ENCODE measurements at places on chromosomes 6 and 20. TPM values are rescaled to one million over a fixed set of nuclear protein-coding genes. Genes with fewer than 3 reads are reported as not detected.

DNA sequence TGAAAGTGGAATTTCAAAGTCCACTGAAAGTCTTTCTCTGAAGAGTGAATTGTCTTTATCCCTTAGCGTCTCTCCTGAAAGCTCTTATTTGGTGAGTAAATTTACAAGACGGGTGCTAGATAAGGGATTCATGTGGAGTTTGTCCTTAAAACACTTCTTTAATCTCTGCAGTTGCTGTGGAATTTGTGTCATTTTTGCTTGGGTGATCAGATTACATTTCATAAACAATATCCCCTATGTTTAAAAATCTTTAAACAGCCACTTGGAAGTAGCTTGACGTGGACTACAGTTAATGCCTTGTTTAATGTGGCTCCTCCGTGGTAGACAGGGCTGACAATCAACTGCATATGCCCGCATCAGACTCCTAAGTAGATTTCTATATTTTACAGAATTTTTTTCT is 175.4 kb upstream of the ZNF217 start:
- no peak for DNase-seq

GRCh38 chr6:49551078-49551865 is 804 bp downstream of the C6orf141 start:
- no peak for DNase-seq

MATN4 gene
- total RNA-seq: not detected

TRMT11 gene
- 51.2 TPM for total RNA-seq

- DNase-seq: no peak
These were observed 82.1 kb upstream of the SRSF6 start for GRCh38 chr20:43375591-43375990.

All from Peyer's patch (tissue), 4 donors.